ENCODE measurements at places on chromosomes 6 and 20.

DNA sequence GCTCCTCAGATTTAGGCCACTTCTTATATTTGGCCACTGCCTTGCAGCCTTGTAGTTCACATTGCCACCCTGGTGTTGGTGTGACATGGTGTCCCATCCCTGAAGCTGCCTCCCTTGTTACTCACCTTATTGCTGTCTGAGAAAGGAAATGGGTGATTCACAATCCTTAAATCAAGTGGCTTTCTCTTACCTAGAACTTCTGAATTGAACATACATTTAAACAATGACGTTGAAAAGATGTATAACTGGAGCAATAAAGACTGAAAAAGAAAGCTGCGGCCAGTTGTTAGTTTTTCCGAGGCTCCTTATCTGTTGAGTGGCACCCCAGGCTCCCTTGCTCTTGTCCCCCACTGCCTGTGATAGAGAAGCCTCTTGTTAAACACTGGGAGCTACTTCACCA is 28.8 kb upstream of the GNRH2 start:
- no peak for DNase-seq

GRCh38 chr6:93516441-93516840 is 97.1 kb upstream of the EPHA7 start:
- DNase-seq, result no peak

DNA sequence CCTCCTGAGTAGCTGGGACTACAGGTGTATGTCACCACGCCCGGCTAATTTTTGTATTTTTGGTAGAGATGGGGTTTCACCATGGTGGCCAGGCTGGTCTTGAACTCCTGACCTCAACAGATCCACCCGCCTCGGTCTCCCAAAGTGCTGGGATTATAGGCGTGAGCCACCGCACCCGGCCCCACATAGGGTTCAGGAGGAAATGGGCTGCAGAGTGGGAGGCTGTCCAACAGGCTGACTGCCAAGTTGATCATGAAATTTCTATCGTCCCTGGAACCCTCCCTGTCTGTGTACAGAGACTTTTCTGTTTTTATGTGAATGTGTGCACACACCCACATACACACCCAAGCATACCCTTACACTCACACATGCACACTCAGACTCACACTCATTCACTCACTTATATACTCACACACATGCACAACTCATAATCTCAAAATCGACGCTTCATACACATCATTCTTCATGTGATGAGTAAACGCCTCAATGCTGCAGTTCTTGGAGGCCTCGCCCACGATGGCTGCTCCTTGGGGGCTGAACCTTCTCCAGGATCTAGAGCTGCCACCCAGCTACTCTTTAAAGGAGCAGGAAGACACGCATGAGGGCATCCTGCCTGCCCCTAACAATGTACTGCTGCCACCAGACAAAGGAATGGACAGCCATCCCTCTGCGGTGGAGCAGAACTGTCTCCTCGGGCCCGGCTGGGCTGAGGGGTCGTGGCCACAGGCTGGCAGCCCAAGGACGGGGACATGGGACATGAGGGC is 35.6 kb downstream of the SUN5 start:
- DNase-seq, result peak; percentile 40

DNA sequence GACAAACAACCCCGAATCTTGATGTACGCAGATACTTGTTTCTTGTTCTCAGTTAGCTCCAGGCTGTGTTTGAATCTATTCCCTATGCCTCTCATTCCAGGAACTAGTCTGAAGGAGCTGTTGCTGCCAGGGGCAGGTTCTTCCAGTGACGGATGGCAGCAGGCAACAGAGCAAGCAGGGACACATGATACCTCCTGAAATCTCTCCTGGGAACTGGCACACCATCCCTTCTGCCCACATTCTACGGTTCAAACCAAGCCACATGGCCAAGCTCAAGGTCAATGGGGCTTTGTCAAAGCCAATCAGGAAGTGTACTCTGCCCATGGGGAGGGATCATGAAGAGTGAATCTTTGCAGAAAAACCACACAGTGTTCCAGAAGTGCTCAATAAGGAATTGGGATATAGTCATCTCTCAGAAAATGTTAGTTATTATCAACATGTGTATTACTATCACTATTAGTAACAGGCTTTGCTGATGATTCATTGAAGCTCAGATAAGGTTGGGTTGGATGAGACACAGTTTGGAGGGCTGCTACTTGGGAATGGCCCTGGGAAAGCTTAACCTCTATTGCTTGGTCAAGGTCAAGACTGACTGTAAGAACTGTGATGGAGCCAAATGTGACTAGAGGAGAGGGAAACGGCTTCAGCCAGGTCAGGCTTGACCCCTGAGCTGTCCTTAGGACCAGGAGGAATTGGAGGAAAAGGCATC is 454.9 kb downstream of the PTPRT start:
- no peak for DNase-seq

DNA sequence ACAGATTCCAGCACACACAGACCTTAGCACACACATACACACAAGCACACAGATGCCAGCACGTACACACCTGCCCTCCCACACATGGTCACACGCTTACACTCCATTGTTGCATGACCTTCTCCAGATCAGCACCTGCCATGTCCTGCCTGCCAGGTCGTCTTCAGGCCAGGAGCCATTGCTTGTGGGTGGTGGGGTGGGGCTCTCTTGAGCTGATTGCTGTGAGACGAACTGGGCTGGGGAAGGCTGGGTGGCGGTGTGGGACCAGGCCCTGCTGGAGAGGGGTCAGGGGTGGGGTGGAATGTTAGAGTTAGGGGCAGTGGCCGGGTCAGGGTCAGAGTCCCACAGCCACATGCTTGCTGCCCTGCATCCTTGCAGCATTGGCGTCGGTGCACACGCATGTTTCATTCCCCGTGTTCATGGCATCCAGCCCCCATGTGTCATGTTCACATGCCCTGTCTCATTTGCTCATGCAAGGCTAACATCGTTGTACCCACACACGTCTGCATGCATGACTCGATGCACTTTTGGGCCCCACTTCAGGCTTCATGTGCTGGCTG is 6.5 kb upstream of the NPBWR2 start:
- no peak for DNase-seq

DNA sequence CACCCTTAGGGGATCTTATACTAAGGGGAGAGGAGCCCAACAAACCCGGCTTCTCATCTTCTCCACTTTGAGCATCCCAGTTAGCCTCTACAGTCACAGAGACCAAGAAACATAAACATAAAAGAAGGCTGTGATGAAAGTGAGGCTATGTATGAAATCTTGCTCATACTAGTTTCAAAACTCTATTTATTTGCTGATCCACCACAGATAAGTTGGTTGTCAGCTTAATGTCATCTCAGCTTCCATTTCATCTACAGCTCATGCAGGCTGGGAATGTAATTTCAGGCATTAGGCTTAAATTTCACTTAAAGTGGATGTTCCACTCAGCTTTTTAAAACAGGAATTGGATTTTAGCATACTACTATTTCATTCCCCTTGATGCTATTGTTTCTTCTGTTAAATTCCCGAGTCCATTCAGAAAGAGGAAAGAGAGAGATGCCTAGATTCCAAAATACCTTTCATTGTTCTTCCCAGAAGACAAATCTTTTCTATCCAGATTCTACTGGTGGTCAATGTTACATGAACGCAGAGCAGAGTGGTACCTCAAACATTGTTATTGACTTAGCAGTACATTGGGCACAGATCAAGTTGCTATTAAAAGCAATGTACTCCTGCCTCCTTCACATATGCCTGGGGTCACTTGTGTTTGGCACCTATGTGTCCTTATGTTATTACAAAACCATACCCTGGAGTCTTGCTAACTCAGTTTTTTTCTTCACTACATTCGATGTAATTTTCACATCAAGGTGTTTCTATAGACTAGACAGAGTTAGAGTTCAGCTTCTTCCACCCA is 149.0 kb downstream of the HACE1 start:
- DNase-seq, result no peak

DNA sequence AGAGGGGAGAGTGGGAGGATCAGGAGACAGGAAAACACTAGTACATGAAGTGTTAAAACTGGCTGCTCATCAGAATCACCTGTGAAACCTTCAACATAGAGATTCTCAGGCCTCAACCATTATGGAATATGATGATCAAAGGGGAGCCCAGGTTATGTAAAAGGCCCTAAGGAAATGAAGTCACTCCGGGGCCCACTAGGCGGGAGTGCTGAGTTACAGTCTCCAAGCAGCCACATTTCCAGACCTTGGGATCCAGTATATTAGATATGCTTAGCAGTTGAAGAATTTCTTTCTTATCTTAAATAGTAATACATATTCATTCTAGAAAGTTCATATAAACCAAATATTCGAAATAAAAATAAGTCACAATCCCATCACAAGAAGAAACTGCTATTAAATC is 476.3 kb downstream of the PRKN start:
- DNase-seq, result no peak

- DNase-seq, result no peak
Measured at GRCh38 chr6:170525795-170526194, 27.3 kb downstream of the PSMB1 start.

DNA sequence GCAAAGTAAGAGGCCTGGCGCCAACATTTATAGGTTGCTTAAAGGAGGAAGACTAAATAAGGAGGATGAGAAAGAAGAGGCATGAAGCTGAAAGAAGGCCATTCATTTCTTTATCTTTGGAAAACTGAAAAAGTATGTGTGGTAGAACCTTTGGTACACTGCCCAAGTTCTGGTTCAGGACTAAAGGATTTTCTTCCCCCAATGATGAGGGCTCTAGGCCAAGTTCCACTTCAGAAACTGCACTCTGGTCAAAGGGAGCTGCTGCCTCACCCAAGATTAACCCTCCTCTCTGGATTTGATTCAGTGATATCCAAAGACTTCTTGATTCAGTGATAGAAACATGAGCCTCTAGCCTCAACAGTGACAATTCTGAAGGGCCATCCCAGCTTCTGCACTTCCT is 5.0 kb upstream of the KPNA5 start:
- no peak for DNase-seq

All from hematopoietic multipotent progenitor cell treated with erythropoietin and hydrocortisone succinate and interleukin-3 and kit ligand, for 4 days (in vitro differentiated cells).